EL (cell line): ENCODE measurements at places on chromosomes 3 and 15.

GRCh38 chr3:153897025-153897723 lies 224.0 kb upstream of the ARHGEF26 start:
- DNase-seq, result no peak

DNA sequence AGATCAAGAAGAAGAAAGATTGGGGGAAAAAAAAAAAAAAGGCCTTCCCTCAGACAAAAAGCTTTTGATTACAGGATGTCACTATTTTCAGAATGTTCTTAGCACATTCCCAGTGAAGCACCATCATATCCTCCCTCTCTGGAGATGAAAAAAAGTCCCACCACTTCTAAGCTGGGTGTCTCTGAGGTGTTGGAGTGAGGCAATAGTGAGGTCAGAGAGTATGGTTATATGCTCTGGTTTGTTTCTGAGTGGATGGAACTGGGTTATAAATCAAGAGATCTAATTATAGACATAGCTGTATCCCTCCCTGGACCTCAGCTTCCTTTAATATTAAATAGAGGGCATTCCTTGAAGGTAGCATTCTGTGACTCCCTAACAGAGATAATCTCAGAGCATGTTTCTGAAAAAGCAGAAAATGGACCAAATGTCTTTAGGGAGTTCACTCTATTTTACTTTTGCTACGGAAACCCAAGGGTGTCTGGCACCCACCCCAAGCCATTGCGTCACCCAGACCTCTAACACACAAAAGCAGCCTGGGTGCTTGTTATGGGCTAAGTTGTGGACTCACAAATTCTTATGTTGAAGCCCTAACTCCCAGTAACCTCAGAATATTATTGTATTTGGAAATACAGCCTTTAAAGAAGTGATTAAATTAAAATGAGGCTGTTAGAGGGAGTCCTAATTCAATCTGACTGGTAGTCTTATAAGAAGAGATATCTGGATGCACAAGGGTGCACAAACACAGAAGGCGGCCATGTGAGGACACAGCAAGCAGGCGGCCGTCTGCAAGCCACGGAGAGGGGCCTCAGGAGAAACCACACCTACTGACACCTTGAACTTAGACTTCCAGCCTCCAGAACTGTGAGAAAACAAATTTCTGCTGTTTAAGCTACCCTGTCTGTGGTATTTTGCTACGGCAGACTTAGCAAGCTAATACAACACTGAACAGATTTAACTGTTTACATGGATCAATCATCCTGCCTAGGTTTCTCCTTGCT lies 81.5 kb downstream of the MB21D2 start:
- DNase-seq, result peak; percentile 76

DNA sequence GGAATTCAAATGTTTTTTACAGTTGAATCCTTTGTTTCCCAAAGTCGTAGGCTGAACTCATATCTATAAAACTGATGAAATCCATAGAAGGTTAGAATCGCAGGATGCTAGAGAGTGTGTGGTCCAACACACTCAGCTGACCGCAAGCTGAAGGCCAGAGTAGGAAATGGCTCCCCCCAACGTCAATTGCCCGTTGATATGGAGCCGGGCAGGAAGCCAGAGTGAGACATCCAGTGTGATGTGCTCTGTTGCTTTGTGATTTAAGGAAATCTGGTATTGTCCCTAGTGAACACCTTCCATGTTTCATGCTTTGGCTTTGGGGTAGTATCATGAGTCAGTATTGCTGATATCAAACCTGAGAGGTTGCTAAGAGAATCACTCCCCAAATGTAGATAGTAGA lies 5.8 kb upstream of the MEX3B start:
- DNase-seq, result peak; percentile 17

GRCh38 chr3:122907471-122907870 lies 112.6 kb downstream of the SLC49A4 start:
- no peak for DNase-seq

- DNase-seq, result no peak
These were observed 17.0 kb downstream of the SHISA5 start for GRCh38 chr3:48486952-48487351.

DNA sequence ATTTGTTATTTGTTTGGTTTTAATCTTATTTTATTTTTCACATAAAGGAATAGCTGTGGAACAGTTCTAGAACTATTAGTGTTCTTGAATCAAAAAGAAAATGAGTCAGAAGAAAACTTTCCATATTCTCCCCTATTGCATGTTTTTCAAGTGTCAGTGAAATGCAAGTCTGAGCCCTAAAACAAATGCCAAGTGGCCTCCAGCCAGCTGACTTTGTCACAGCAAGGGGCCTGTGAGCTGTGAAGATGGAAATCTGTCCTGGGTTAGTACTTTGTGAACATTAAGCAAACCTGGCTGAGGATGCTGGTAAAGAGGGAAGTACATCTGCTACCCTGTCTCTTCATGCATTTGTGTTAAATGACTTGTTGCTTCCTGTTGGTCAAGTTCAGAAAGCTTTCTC lies 14.2 kb downstream of the LRRC49 start:
- no peak for DNase-seq

GRCh38 chr15:80913541-80913940 lies 76.1 kb downstream of the MESD start:
- no peak for DNase-seq

DNA sequence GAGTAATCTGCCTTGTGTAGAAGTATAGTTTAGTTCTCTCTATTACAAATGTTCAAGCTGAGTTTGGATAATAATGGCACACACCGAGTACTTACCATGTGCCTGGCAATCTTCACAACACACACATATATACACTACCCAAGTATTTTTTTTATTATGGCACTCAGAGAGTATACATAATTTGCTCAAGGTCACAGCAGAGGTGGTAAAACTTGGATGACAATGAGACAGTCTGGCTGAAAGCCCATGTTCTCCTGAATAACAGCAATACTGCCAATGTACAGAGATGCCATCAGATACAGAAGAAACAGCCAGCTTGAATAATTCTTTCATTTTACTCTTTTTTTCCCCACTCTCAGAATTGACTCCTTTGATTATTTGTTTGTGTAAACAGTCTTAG lies 460.0 kb downstream of the CNTN6 start:
- DNase-seq, result no peak

GRCh38 chr3:59289831-59290230 lies 240.0 kb upstream of the CFAP20DC start:
- DNase-seq, result no peak

GRCh38 chr15:37926136-37926535 lies 8.3 kb upstream of the TMCO5A start:
- DNase-seq, result no peak

DNA sequence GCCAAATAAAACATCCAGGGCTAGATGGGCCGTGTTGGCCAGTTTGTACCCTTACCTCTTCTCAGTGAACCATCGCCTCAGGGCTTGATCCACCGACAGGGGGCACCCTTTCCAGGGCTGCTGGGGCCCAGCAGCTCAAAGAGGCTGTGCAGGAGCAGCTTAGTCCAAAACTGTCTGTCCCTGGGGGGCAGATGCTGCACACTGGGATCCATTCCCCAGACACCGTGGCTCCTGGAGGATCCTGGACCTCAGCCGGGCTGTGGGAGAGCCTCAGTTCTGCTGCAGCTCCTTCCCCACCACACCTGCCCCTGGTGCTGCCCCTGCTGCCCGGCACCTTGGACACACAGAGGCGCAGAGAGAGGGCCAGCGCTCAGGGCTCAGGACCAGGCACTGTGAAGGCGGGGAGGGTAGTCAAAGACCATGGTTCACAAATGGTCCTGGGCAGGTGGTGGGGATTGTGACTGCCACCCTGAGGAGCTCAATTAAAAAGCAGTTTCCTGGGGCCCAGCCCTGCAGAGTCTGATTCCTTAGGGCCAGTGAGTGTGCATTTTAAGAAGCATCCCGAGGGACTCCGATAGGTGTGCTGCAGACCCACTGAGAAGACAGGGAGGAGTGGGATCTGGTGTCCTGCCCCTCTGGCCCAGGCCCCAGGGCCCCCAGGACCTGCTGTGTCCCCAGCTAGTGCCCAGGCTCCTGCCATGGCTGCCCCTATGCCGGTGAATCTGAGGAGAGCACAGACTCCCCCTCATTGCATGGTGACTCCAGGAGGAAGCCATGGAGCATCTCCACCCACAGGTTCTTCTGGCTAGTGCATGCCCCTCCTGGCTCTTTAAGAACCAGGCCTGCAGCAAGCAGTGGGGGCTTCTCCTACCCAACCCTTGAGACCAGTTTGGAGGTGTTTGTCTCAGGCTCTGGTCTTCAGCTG lies 86.5 kb upstream of the PRR20G start:
- peak; percentile 15 for DNase-seq

- peak; percentile 61 for DNase-seq
These were observed 69.3 kb downstream of the CHAC1 start for GRCh38 chr15:41022487-41023090.

GRCh38 chr3:182913889-182914288 lies 66.4 kb downstream of the DCUN1D1 start:
- no peak for DNase-seq

GRCh38 chr15:57732526-57733331 lies 26.2 kb downstream of the POLR2M start:
- DNase-seq, result peak; percentile 62

GRCh38 chr15:65824941-65825544 lies 33.0 kb upstream of the DENND4A start:
- peak; percentile 28 for DNase-seq

DNA sequence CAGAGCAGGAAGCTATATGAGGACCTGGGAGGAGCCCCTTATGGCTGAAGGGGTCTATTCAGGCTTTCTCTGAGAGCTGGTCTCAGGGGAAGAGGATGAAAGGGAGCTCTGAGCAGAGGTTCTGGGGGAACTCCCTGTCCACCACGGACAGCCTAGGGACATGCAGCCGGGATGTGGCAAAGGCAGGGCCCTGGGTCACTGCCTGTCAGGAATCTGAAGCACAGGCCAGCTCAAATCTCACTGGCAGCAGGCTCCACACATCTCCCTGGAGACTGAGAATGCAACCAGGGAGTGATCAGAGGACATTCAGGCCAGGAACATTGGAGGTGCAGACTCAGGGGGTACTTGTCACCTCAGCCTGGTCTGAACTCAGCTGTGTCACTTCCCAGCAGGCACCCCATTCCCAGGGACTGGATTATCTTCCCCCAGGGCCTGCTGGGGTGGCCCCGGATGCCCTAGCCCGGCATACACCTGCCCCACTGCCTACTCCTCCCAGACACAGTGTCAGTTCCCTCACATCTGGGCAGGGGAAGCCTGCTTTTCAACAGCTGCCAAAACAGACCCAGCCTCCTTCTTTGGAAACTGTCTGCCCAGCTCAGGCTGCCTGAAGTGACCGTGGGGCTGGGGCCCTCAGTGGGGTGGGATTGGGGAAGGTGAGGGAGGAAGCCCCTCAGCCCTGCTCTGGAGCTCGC lies 18.3 kb upstream of the SEMA3F start:
- no peak for DNase-seq

DNA sequence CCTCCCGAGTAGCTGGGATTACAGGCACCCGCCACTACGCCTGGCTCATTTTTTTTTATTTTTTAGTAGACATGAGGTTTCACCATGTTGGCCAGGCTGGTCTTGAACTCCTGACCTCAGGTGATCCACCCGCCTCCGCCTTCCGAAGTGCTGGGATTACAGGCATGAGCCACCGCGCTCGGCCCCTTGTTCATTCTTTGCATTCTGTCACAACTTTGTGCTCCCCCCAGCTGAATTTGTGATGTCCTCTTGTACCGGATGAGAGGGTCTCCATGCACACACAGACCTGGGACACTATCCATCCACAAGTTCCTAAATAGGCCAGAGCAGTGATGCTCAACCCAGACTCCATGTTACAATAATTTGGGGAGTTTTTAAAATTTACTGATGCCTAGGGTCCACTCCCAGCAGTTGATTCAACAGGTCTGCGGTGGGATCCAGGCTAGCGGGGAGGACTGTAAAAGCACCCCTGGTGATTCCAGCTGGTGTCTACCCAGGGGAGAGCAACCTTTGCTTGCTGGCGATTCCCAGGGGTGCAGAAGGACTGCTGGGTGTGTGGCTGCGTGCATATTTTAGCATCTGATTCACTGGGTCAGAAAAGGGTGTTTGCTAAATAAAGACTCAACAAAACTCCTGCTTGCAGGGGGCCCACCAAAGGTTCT lies 1.0 kb downstream of the RASSF1 start:
- peak; percentile 66 for DNase-seq

DNA sequence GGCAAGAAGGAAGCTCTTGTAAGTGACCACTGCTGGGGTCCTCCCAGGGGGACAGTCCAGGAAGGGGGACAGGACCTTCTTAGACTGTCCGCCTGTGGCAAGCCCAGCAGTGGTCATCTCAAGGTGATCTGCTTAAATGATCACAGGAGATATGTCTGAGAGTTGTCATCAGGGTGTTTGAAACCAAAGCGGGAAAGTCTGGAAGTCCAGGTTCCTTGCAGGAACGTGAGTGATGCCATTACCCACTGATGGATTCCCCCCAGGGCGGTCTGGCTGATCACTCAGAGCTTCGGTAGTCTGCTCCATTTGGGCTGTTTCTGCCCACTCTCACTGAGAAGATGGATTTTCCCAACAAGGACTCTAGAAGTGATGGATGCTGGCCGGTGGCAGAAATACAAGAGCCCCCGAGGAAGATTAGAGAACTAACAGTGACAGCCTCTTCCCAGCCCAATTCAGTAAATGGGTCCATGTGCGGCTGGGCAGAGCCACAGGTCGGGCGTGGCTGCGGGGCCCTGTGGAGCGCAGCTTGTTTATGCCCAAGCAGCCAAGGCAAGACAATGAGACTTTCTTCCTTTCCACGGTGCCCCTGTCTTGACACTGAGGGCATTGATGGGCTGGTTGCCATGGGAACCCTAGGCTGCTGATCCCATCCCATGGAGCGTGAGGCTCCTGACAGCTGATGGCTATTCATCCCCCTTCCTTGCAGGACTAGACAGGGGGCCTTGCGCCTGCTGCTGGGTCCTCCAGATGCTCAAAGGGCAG lies 9.5 kb downstream of the PCSK6 start:
- DNase-seq, result no peak

GRCh38 chr3:172550347-172550943 lies 27.2 kb upstream of the TNFSF10 start:
- DNase-seq, result peak; percentile 93

GRCh38 chr15:56973463-56973862 lies 55.0 kb downstream of the TCF12 start:
- no peak for DNase-seq

- no peak for DNase-seq
These were observed 46.5 kb upstream of the MITF start for GRCh38 chr3:69692761-69693160.

GRCh38 chr3:49399461-49399860 lies 12.3 kb downstream of the RHOA start:
- DNase-seq, result no peak

DNA sequence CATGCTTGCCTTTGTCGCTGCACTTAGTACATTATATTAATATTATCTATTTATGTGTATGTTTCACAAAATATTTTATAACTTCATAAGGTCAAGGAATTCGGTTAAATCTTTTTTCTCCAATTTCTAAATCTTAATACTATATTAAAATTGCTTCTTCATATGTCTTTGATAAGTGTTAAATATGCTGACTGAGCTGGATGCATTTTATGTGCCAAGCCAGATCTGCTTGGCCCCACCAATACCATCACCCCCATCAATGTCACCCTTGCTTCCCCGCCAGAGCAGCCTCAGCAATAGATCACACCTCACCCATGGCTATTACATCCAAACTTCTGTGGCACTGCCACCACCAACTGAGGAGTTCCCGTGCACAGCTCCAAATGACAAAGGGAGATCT lies 164.1 kb upstream of the STRIT1 start:
- no peak for DNase-seq

- DNase-seq, result peak; percentile 21
These were observed 27.5 kb upstream of the NDUFB4 start for GRCh38 chr3:120568598-120568997.

- DNase-seq, result no peak
These were observed 213.4 kb upstream of the SEMA6D start for GRCh38 chr15:47503876-47504275.

GRCh38 chr3:100695696-100696095 lies 13.6 kb upstream of the TFG start:
- no peak for DNase-seq
